Calu3 (cell line): ENCODE measurements at places on chromosomes 12 and 14. TPM values are rescaled to one million over a fixed set of nuclear protein-coding genes. Genes with fewer than 3 reads are reported as not detected.

- peak; percentile 46 for DNase-seq
These were observed 33.8 kb downstream of the WBP11 start for GRCh38 chr12:14769466-14769968.

DNA sequence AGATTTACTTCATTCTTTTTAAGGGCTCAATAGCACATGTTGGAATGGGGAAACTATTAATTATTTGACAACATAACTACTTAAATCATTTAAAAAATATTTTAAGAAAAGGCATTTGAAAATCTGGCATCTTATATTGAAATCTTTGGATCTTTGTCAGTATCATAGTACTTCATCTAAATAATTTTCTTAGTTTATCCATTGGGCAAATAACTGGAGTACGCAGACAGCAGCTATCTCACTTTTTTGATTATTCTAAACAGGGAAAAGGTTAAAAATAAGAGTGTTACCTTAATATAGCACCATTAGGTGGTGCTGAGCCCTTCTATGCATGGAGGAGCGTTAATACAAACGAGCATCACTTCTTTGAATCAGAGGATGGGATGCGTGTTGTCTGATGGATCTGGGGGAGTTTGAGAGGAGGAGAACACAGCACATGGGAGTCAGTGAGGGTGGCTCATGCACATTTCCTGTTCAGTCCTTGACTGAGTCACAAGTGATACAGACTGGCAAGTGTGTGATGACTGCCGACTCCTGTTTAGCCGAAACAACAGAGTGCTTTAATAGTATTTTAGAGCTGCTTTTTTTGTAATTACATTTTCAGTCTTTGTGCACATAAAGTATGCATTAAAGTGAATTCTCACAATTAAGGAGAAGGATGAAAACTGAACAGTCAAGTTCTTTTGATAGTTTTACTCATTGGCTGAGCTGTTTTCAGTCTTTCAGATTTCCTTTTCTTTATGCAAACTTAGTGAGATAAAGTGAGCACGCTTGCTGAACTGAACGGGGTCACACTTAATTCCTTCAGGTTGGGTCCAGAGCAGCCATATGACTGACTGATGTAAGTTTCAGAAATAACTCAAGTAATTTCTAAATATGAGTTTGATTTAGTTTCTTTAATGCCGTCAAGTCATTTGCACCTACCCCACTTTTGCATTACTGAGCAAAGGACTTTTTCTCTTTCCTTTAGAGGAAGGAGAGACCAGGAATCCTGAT lies 92.7 kb downstream of the DIP2B start:
- peak; percentile 14 for DNase-seq

The ADGRD1 gene
- not detected in 2 replicates for total RNA-seq

The FGF6 gene
- not detected in 2 replicates for total RNA-seq

GRCh38 chr14:100128688-100129087 lies 30.8 kb downstream of the DEGS2 start:
- no peak for DNase-seq

DNA sequence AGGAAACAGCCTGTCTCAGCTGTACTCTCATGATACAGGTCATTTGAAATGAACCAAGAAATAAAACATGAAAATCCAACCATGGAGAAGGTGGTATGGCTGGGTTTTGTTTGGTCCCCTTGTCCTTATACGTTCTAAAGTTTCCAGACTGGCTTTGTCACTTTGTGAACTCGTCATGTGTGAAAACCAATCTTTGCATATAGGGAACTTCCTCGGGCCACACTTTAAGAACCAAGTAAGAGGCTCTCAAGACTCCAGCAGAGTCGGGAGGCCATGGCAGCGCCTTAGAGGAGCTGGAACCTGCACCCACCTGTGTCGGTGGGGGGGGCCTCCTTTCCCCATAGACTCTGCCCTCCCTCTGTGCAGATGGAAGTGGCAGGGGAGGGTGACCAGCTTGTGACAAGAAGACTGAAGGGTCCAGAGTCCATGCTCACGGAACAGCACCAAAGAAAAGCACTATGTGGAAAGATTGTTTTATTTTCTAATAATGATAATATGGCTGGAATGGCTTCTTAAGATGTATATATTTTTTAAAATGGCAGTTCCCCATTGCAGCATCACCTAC lies 125.3 kb downstream of the ESRRB start:
- DNase-seq: no peak

The FAM222A gene
- total RNA-seq: 2.4 and 3.1 TPM in 2 replicates

DNA sequence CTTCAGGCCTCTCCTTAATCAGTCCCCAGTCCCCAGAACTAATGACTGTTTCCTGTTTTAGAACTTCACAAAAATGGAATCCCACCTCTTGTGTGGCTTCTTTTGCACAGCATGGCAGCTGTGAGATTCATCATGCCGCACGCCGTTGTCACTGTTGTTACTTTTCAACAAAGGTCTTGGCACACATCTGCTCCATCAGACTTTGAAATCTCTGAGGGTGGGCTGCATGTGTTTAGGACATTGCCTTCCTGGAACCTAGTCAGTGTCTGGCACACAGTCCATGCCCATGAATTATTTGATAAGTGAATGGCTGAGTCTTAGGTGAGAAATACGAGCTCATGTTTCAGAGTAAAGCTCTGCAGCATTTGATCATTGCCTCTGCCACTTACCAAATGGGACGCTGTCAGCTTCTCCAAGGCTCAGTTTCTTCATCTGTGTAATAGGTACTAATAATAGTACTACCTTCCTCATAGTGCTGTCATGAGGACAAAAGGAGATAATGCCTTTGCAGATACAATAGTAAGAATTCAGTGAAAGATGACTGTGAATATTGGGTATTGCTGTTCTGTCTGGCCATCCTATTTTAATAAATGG lies 90.4 kb downstream of the SRRM4 start:
- DNase-seq: no peak

- DNase-seq: no peak
These were observed 270.6 kb downstream of the TTC8 start for GRCh38 chr14:89095036-89095435.

DNA sequence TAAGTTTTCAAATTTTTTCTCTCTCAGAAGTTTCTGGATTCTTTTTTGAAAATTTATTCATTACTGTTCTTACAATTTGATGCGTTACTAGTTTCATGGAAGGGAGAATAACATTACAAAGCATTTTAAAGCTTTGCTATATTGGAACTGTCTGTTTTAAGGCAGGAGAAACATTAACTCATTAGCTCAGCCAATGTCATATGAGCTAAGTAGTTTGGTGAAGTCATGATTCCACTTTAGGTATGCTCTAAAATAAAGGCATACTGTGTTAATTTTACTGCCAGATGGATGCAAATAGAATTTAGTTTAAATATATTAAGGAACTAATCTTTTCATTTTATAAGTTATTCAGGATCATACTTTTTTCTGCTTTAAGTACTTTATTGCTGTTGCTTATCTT lies 46.0 kb downstream of the ARID2 start:
- DNase-seq: no peak

GRCh38 chr14:35855876-35856481 lies 29.8 kb downstream of the BRMS1L start:
- no peak for DNase-seq

The ADCY6 gene
- 39.0 and 42.9 TPM in 2 replicates for total RNA-seq

- DNase-seq: no peak
These were observed 188.3 kb upstream of the C14orf180 start for GRCh38 chr14:104390941-104391901.

The PDE3A gene
- 19.6 and 19.9 TPM in 2 replicates for total RNA-seq

- DNase-seq: no peak
These were observed 112.6 kb upstream of the TMCC3 start for GRCh38 chr12:94762943-94763342.
